Urothelium cell line (cell line): ENCODE measurements at places on chromosomes 6 and 20.
A peak's percentile ranks its signal among the peaks of the same experiment; 100 is the strongest.

DNA sequence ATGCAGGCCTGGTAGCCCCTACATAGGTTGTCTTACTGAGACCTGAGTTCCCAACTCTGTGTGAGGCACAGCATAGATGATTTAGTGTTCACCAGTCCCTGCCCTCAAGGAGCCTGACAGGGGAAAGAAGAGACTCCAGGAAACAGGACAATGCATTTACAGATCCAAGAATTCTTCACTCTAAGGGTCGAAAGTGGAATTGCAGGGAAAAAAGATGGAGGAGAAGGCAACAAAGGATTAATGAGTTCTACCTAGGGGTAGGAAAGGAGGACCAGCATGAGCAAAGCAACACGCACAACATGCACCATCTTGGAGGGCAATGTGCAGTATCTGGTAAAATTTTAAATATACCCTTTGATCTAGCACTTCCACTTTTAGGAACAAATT, 5.9 kb downstream of the SPAG4 start:
- no peak for DNase-seq

- DNase-seq: peak; percentile 73
Observed at GRCh38 chr20:57711311-57711712, 1.5 kb upstream of the PMEPA1 start.

GRCh38 chr20:35967979-35968640, at the start of gene CNBD2:
CNBD2 (plus strand) TSS chr20:35968590; CDS start chr20:35968763, 173 bp downstream.
- no peak for DNase-seq

DNA sequence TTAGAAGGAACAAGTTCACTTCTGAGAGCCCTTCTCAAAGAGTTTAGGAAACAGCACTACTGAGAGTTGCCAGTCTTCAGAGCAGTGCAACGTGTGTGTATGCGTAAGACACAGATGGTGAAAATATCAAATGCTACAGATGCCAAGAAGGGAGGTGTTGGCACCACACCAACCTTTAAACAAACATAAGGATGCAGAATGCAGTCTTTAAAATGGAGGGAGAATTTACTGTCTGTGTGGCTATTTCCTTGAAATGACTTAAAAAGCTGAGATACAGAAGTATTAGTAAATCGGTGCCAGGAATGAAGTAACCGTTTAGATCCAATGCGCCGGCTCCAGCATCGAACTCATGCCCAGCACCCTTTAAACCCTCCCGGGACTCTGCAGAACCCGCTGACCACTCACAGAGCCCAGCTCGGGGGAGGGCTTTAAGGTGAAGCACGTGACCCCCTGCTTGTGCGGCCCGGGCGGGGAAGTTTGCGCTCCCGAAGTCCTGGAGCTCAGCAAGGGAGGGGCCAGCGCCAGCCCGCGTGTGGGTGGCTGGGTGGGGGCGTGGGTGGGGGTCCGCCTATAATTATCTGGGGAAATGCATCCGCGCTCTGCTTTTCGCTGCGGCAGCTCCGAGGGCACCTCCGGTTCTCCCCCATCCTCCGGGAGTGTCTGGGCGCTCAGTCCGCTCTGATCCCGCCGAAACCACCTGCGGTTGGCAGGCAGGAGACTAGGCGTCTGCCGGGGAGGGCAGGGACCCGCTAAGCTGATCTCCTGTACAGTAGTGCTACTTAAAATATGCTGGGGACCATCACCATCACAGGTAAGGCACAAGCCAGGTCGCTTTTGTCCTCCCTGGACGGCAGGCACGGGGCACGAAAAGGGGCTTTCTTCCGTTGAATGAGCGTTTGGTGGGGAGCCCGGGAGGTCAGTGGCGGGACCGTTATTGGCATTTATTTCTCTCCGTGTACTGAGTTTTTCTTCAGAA, 66.0 kb downstream of the ZBTB2 start:
- peak; percentile 80 for DNase-seq

DNA sequence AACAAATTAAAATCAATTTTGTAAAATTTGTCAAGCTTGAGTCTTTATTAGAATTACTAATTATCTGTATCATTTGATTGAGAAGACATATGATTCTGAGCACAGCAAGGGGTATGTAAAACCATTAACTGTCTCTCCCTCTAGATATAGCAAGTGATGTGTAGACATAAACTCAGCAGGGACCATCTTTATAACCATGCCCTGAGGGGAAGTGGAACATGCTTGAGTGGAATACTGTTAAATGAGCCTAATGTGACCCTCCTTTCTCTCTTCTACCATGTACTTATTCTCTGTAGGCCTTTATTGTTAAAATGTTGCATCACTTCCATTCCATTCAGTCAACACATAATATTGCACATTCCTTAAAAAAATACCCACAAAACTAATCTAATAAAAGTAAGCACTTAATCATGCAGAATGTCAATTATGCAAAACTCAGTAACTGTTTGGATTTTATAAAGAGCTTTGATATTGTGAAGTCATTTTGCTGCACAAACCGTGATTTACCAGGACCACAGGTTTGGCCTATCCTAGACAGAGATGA, 896.6 kb upstream of the MANEA start:
- DNase-seq: no peak

GRCh38 chr6:102126488-102126887, 733.0 kb downstream of the GRIK2 start:
- DNase-seq: no peak

- no peak for DNase-seq
Observed at GRCh38 chr6:21859193-21859735, 265.7 kb downstream of the SOX4 start.

DNA sequence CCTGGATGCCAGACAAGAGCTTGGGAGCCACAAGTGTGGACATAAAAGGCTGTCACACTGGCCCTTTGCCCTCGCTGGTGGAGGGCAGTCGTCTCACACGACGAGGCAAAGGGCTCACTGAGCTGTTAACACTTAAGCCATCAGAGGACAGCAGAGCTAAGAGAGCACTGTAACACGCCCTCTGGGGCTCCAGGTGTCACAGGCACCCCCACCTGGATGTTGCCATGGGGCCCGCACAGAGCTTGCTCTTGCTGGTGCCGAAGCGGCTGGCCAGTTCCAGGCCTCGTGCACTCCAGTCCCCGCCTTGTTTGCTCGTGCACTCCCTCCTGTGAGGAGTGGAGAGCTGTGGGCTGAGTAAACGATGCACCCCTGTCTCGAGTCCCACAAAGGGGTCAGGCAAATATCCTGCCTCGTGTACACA, 37.4 kb downstream of the SLC35D3 start:
- DNase-seq: no peak

- no peak for DNase-seq
Observed at GRCh38 chr6:149830731-149831307, 33.3 kb downstream of the LRP11 start.

GRCh38 chr6:166866839-166867637, 89.3 kb downstream of the RNASET2 start:
- no peak for DNase-seq

GRCh38 chr6:137349856-137350830, 131.0 kb upstream of the IFNGR1 start:
- no peak for DNase-seq
